ENCODE measurements at places on chromosomes 1 and 21.

DNA sequence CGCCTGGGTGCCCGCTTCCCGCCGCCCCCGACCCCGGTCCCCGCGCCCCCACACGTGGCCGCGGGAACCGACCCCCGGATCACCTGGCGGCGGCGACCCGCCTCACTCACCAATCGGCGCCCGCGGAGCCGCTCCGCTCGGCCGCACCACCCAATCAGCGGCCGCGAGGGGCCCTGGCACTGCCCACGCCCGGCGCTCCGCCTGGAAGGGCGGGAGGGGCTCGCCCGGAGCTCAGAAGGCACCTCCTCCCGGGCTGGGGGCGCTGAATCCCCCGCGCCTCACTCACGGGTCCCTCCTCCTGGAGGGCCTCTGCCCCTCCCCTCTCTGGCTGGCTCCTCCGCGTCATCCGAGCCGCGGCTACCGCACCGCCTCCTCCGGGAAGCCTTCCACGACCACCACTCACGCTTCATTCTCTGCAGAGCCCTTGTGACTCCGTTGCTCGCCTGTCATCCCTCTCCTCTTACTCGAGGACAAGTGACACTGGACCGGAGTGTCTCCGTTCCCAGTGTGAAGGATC, 374 bp downstream of the SH2D5 start:
- peak; percentile 53 for DNase-seq

GRCh38 chr21:23811805-23812204, 1795.5 kb downstream of the MRPL39 start:
- DNase-seq = peak; percentile 51

DNA sequence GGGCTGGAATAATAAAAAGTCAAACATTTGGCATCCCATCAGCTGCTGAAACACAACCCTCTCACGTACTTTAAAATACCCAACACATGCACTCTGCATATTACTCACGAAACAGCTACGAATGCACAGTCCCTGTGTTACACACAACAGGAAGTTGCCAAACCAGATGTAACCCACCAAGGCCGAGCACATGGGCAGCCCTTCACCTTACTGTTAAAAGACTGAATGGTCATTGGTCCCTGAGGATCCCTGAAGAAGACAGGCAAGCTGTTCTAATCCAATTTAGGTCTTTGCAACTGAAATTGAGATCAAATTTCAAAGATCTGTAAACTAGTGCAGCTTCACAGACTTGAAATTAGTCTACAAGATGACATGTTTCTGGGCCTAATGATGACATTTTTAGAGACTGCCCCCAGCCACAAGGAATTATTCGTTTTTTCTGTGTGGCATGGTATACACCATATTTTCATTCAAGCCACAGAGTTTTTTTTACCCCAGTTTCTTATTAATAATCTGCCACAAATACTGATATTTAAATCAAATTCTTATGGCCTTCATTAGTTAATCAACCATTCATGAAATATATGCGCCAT, 25.6 kb upstream of the IER5 start:
- peak; percentile 68 for DNase-seq

GRCh38 chr21:42841156-42841915, 38.0 kb downstream of the WDR4 start:
- DNase-seq = no peak

- DNase-seq = no peak
Observed at GRCh38 chr1:203629507-203630082, 3.0 kb downstream of the ATP2B4 start.

DNA sequence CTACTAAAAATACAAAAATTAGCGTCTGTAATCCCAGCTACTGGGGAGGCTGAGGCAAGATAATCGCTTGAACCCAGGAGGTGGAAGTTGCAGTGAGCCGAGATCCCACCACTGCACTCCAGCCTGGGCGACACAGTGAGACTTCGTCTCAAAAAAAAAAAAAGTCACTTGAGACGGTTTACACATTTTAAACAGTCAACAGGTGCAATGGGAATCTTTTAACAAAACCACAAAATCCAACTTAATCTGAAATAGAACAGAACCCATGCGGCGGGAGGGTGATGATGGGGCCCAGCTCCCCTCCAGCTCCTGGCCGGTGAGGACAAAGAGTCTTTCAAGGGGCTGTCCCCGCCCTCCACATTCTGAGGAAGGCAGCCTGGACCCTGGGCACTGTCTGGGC, 48.3 kb downstream of the TP73 start:
- no peak for DNase-seq

DNA sequence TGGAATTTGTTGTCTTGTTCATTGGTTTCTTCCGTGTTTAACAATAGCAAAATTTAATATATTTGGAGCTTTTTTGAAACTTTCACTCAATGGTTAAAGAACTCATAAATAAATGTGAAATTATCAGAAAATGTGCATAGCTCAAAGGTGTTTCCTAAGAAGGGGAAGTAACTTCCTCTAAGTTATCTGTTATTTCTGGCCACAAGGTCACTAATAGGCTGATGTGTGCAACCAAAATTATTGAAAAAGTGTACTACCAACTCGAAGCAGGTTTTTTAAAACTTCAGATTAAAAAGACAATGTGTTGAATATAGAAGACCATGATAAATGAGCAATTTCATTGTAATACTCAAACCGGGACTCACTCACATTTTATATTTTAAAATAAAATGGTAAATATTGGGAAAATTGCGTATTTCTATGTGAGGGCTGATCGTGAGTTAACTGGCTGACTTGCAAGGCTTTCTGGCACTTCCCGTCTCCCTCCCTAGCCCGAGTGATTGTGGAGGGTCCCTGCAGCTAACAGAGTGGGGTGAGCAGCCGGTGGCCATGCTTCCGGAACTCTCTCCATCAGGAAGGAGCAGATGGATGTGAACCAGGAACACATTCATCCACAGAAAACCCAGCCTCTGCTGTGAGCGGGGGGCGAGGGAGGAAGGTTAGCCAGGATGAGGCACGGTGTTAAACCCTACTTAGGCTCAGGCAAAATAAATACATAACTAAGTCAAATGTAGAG, 96.9 kb downstream of the ERG start:
- no peak for DNase-seq

GRCh38 chr1:200034761-200035396, 7.4 kb downstream of the NR5A2 start:
- peak; percentile 45 for DNase-seq

- peak; percentile 35 for DNase-seq
Observed at GRCh38 chr1:161763522-161764098, 2.5 kb upstream of the ATF6 start.

- no peak for DNase-seq
Observed at GRCh38 chr1:200619894-200620272, 668 bp downstream of the KIF14 start.

GRCh38 chr1:6360117-6360496, 33.5 kb downstream of the ACOT7 start:
- no peak for DNase-seq
